NCI-H2171 (cell line): ENCODE measurements at places on chromosomes 12 and 14.
A peak's percentile ranks its signal among the peaks of the same experiment; 100 is the strongest.

DNA sequence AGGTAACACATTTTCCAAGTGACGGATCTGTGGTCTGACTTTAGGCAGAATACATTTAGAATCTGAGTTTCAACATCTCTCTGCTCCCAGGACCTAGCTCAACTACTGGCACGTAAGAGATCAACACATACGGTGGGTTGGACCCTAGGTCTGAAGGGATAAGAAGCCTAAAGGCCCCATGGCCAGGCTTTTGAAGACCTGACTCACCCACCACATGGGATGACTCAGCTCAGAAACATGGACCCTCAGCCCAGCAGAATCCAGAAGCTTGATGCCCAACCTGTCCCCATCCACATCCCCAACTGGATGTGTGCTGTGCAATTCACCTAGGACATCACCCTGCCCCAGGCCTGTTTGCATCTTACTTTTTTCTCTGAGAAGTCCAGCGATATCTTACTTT, 770.2 kb downstream of the BCL11B start:
- no peak for DNase-seq

DNA sequence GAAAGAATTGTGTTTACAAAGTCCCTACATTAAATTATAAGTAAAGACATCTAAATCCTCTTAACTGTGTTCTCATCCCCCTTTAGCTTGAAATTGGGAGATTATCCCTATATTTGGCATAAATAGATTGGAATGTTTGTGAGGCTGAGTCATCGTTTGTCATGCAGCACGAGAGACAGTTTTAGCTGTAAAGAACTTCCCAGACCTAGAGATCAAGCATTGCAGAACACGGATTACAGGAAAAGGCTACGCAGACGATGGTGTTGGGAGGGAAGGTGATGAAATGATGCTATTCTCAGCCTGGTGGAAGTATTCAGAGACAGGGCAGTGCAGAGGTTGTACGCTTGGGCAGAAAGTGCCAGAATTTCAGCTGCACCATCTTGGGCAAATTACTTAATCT, 93.8 kb downstream of the PTPRB start:
- DNase-seq: no peak

DNA sequence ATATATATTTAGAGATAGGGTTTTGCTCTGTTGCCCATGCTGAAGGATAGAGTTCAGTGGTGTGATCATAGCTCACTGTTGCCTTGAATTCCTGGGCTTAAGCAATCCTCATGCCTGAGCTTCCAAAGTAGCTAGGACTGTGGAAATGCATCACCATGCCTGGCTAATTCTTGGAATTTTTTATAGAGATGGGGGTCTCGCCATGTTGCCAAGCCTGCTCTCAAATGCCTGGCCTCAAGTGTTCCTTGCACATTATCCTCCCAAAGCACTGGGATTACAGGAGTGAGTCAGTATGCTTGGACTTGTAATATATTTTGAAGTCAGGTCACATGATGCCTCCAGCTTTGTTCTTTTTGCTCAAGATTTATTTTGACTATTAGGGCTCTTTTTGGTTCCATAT, 178.0 kb downstream of the RPAP3 start:
- no peak for DNase-seq

GRCh38 chr12:74292351-74293194, 245.1 kb upstream of the ATXN7L3B start:
- no peak for DNase-seq

- no peak for DNase-seq
Measured at GRCh38 chr12:617304-617915, 45.8 kb downstream of the NINJ2 start.

GRCh38 chr12:112179916-112180315, 54.6 kb downstream of the TRAFD1 start:
- no peak for DNase-seq

DNA sequence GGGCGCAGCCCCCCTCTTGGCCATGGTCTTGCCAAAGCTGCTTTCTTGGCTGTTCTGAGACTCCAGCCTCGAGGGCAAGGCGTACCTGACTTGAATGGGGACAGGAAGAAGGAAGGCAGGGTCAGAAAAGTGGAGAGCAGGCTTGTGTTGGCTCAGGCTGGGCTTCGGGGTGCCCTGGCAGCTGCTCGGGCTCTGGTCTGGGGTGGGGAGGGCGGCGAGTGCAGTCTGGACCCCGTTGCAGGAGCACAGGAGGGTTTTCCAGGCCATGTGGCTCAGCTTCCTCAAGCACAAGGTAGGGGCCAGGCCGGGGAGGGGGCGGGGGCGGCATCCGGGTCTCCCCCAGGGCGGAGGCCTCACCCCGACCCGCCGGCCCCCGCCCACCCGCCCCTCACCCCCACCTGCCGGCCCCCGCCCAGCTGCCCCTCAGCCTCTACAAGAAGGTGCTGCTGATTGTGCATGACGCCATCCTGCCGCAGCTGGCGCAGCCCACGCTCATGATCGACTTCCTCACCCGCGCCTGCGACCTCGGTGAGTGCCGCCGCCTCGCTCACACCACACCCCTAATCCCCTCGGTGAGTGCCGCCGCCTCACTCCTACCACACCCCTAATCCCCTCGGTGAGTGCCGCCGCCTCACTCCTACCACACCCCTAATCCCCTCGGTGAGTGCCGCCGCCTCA, 4.2 kb downstream of the NOC4L start:
- DNase-seq: no peak

- no peak for DNase-seq
Measured at GRCh38 chr12:41013881-41014642, 174.1 kb upstream of the PDZRN4 start.

DNA sequence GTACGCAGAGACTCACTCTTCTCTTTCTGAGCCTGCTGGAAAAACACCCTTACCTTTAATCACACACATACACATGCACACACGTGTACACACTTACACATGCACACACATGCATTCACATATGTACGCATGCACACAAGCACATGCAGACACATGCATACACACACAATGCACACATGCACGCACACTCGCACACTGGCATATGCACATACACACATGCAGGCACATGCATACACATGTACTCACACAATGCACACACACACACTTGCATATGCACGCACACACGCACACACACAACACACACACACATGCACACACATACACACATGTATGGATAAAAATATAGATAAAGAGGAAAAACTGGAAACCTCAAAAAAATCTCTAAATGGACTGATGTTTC, 249.0 kb downstream of the GLT1D1 start:
- no peak for DNase-seq

DNA sequence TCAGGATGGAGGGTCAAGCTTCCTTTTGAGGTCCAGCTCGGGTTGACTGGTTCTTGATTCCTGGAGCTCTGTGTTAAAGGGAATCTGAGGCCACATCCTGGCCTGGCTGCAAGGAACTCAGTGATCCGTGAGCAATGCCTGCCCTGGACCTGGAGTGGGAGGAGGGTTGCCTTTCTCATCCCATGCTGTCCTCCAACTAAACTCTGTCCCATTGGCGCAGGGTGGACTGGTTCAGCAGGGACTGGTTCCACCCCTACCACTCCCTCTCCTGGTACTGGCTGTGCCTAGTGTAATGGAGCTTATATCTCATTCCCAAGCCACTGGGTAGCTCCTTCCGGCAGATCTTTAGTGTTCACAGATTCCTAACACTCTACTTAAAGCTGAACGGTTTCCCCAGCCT, 3.9 kb upstream of the CMKLR1 start:
- DNase-seq: no peak

GRCh38 chr14:103118663-103119404, 4.4 kb upstream of the TNFAIP2 start:
- no peak for DNase-seq

- no peak for DNase-seq
Measured at GRCh38 chr14:74917646-74918081, 5.4 kb downstream of the RPS6KL1 start.

- DNase-seq: peak; percentile 18
Measured at GRCh38 chr12:121009741-121010140, 6.5 kb downstream of the C12orf43 start.

- DNase-seq: no peak
Measured at GRCh38 chr12:12481631-12482030, 81.0 kb downstream of the DUSP16 start.

- DNase-seq: no peak
Measured at GRCh38 chr12:128091101-128091720, 175.8 kb upstream of the TMEM132C start.

GRCh38 chr12:639988-640387, 23.3 kb downstream of the NINJ2 start:
- no peak for DNase-seq

DNA sequence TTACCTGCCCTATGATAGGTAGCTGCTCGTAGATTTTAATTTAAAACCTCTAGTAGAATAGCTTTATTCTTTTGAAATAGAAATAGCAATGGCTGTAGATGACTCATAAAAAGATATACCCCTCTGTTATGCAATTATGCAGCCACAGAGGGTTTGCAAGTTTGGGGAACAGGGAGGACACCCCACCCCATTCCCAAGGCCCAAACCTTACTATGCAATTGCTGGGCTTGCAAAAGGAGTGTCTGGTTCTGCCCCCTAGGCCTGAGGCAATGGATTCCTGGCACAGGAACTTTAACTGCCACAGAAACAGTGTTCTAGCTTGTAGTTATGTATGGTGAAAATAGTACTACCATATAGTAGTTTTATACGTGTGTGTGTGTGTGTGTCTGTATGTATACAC, 403.3 kb downstream of the ADAMTS20 start:
- no peak for DNase-seq

DNA sequence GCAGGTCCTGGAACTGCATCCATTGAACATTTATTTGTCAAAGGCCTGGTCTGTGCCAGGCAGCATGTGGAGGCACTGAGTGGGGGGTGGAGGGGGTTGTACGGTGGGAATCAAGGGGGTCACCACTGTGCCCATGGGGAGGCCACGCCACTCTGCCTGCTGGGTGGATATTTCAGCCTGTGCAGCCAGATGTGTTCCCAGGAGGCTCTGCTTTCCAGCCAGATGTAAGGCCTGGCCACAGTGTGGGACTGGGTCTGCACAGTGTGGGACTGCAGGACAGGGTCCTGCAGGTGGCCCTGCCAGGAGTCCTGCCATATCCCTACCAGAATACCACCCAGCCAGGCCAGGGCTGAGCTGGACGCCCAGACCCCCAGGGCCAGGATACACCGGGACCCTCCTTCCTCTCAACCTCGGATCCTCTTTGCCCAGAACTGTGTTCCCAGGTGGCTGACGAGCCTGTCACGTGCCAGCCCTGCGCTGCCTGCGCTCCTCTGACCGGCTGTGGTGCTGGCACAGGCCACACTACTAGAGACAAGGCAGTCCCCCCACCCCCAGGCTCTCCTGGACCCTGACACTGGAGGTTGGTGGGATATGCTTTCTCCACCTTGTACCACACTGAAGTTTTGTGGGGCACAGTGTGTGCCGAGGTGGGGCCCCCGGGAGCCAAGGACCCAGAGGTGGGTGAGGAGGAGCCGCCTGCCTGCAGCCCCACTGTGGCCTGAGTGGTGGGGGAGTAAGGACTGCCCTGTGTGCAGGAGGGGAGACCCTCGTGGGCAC, 17.5 kb downstream of the XRCC3 start:
- DNase-seq: no peak

GRCh38 chr12:16225692-16226091, 51.8 kb downstream of the SLC15A5 start:
- no peak for DNase-seq

GRCh38 chr12:108185002-108185401, 55.9 kb downstream of the WSCD2 start:
- DNase-seq: no peak

DNA sequence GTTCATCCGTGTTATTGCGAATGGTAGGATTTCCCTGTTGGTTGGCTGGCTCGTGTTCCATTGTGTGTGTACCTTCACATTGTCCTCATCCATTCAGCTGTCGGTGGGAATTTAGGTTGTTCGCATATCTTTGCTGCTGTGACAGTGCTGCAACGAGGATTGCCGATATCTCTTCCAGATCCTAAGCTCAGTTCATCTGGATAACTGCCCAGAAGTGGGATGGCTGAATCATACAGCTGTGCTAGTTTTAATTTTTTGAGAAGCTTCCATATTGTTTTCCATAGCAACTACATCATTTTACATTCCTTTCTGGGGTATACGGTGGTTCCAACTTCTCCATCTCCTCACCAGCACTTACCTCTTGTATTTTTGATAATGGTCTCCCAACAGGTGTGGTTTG, 292.8 kb upstream of the SFSWAP start:
- no peak for DNase-seq

DNA sequence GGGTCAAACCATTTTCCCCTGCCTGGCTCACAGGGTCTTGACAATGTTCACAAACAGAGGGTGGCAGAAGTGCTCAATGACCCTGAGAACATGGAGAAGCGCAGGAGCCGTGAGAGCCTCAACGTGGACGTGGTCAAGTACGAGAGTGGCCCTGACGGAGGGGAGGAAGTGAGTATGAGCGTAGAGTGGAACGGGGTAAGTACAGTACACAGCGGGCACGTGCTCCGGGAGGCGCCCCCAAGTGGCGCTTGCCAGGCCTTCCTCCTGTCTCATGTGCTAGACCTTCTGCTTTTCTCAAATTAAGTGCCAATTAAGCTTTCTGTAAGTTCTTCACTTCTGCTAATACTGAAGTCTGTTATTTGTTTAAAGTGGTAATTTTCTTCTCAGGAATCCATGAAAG, 35.9 kb downstream of the XRCC3 start:
- DNase-seq: no peak

DNA sequence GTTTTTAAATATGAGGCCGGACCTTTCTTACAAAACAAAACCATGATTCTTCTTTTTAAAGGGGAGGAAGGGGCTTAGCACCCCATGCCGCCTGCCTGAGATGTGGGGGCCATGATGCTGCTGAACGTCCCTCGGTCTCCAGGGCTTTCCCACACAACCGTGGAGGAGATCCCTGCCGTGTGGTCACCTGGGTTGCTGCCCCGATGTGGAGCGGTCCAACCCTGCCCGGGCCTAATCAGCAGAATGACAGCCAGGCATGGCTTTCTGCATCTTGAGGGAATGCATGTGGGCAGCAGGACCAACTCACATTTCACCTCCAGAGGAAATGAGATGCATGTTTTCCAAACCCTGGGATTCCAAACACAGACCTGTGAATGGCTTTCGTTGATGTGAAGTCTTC, 48.9 kb upstream of the C14orf180 start:
- no peak for DNase-seq

DNA sequence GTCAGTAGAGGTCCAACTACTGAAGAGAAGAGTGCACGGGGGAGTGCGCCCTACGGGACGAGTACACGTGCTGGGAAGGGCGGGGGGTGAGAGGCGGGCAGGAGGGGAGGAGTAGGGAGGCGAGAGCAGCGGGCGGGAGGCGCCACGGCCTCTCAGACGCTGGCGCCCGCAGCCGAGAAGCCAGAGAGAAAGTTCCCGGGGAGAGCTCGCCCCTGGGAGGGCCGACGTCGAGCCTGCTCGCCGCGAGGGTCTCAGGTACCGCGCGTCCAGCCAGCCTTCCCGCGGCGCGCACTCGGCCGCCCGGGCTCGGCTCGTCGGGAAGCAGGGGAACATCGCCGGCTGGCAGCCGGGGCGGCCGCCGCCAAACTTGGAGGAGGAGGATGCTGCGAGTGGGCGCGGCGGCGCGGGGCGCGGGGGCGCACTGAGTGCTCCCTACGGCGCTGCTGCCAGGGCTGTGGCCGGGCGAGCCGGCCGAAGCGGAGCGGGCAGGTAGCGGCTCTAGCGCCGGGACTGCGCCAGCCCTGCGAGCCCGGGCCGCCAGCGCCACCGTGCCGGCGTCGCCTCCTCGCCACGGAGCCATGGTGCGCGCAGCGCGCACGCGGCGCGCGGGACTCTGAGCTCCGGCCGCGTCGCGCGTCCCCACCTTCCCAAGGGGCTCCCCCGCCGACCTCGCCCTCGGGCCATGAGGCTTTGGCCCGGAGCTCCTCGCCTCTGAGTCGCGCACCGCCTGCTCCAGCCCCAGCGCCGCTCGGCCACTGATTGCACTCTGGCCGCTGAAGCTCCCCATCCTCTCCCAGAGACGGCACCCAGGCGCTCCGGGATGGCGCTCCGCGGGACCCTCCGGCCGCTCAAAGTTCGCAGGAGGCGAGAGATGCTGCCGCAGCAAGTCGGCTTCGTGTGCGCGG, at the start of gene SLC24A4:
Gene SLC24A4 (plus strand): TSS at position 155 of the 905 bp plus-strand sequence. CDS start 666 bp downstream, at position 821.
- DNase-seq: no peak
